ENCODE measurements at places on chromosomes 6 and 20.

DNA sequence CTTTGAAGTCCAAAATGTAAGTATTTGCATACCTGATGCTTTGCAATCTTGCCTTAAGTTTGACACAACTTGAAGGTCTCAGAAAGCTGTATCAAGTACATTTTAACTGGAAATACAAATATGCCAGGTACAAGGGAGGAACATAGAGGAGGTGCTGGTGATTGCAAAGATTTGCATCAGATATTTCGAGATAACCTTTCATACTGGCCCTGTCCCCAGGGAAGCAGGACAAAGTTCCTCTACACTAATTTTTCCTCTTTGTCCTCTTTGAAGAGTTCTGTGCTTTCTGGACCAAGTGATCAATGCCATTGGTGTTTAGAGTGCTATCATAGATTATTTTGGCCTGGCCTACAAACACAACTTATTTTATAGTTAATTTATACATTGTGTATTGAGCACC is 686.1 kb downstream of the HACE1 start:
- DNase-seq: no peak

DNA sequence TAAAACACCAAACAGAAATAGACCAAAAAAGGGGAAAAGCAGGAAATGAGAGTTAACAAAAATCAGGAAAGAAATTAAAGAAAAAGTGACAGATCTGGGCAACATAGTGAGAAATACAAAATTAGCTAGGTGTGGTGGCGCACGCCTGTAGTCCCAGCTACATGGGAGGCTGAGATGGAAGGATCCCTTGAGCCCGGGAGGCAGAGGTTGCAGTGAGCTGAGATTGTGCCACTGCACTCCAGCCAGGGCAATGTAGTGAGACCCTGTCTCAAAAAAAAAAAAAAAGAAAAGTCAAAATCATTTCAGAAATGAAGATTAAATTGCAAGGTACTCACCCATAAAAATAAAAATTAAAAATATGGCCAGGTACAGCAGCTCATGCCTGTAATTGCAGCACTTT is 13.0 kb upstream of the GRM4 start:
- DNase-seq: no peak

GRCh38 chr20:37541326-37541725 is 13.7 kb upstream of the BLCAP start:
- no peak for DNase-seq

GRCh38 chr6:7758456-7758855 is 32.6 kb downstream of the BMP6 start:
- no peak for DNase-seq

- no peak for DNase-seq
These were observed 27.1 kb downstream of the MRPL14 start for GRCh38 chr6:44100088-44100550.

- no peak for DNase-seq
These were observed 97.3 kb downstream of the RCAN2 start for GRCh38 chr6:46393940-46394337.

DNA sequence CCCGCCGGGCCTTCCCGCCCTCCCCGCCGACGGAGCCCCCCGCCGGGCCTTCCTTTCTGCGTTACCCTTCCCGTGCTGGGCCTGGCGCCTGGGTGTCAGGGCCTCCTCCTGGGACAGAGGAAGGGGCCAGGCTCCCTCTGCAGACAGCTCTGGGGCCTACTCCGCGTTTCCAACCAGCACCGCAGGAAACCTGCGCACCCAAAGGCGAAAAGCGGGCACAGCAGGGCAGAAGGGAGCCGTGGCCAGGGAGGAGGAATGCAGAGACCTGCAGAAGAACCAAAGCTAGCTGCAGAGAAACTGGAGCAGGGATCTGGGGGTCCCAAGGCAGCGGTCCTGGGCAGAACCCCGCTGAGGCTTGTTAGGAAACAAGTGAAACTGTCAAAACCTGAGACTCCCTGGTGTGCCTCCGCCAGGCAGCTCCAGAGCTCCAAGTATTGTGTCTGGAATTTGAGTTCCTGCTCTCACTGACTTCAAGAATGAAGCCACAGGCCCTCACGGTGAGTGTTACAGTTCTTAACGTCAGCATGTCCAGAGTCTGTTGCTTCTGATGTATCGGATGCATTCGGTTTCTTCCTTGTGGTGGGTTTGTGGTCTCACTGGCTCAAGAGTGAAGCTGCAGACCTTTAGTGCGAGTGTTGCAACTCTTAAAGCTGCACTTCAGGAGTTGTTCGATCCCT is 33.3 kb downstream of the IRF4 start:
- no peak for DNase-seq

DNA sequence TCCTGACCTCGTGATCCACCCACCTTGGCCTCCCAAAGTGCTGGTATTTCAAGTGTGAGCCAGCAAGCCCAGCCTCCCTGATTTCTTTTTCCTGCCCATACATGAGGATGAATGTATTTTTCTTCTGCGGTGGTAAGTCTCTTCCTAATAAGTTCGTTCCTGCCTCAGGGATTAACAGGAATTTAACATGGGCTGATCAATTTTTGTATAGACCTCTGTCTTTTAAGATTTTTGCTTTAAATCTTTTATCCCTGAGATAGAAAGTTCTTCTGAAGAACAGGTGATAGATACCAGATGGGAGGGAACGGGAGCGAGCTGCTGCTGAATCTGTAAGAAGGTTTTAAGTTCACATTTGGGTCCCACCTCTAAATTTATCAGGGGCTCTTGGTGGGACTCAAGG is 7.0 kb upstream of the ZNFX1 start:
- DNase-seq: no peak

DNA sequence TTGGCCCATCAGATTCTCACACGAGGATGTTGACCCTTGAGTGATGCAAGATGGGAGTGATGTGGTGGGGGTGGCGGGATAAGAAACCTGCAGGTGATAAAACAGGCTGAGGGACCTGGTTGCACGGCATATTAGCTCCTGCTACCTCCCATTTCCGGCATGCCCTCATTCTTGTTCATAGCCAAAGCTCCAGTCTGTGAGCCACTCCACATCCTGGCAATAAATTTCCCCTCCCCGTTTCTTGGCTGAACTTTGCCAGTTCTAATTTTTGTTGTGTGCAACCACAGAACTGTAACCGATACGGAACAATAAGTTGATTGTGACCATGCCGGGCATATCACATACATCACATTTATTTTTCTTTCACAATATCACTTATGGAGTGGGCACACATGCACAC is 41.6 kb upstream of the NFATC2 start:
- DNase-seq: no peak

DNA sequence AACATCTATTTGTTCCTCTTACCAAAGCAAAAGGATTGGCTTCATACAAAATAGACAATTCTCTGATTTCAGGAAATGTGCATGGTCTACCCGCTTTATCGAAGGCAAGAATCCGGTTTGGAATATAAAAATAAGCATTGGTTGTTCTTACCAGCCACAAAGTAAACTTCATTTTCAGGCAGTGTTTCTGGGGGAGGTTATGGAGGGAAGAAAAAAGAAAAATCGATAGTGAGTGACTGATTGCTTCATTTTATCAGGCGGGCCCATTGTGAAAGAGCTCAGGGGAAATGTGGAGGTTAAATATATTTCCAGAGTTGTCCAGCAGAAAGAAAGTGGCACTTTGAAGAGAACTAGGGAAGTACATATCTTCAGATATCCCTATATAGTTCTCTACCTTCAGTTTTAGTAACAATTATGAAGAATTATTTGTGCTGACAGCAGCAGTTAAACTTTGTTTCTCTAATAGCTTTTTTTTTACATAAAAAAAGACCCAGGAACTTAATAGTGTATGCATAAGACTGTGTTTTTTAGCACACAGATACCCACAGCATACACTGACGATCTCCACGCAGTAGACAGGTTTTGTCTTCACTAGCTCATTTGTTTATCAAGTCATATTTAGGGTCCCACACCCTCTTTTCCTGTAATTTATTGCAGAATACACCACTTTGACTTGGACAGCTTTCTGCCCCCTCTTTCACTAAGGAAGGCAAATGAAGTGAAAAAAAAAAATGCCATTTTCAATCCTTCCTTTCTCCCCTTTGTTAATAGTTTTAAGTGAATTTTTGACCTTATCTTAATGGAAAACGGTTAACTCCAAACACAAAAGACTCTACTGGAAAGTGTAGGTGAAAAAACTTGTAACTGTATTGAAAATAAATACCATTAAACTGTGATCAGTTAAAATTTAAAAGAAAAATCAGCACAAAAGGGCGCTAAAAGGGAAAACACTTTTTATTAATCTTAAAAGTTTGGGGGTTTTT is 2.9 kb downstream of the POU3F2 start:
- no peak for DNase-seq

DNA sequence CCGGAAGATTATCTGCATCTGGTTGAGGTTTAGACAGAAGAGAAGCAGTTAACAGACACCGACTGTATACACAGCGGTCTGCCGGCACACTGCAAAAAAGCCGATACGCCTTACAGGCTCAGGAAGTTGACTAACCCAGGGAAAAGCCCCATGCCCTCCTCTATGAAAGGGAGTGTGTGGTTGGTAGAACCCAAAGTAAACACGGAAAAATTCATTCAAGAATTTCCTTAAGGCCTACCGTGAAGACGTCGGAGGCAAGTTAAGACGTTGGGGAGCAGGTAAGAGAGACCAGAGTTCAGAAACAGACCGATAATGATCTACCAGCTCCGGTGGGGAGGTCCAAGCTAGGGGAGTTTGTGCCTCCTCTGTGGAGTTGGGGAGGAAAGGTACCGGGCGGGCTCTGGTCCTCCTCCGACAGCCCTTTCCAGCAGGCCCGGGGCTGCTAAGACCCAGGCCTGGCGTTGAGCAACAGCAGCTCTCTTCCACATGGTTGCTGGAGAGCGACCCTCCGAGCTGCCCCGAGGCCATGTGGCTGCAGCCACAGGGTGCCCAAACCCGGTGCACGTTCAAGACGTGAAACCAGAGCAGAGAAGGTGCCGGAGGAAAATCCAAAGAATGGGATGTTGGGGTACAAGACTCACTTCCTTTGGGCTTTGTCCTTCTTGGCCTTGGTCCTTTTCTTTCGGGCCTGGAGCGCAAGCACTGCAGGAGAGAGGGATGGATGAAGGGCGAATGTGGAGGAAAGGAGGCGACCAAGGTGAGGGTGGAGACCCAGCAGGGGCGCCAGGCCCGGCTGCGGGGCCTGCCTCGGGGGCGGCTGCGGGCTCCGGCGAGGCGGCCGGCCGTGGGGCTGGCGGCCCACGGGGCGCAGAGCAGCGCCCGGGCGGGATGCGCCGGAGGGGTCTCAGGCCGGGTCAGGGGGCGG is 809 bp downstream of the SRPK1 start:
- no peak for DNase-seq

DNA sequence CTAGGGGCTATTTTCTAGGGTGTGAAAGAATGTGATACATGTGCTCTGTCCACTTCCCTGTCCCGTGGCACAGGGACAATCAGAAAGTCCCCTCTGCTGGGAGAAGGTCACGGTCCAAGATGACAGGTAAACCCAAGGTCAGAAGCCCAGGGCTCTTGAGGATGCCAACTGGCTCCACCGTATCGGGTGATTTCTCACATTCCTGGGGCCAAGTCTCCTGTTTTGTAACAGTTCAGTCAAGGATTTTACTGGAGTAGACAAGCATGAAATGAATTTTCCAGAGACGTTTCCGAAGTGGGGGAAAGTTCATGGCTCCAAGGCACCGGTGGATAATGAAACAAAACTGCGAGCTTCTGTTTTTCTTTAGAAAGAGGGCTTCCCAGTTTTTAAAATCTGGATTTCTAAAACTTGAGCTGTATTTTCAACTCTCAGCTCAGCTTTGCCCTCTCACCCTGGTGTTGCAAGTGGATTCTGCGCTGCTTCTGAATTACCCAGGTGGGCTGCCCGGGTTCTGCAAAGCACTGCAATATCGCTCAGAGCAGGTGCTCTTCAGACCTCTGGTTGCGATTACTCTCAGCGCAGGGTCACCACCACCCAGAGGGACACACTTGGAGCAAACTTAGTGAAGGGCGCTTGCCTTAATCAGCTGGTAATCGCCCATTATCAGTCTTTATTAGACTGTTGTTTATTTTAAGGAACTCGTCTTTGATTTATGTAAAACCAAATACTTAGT is 64.4 kb upstream of the TMEM170B start:
- no peak for DNase-seq

DNA sequence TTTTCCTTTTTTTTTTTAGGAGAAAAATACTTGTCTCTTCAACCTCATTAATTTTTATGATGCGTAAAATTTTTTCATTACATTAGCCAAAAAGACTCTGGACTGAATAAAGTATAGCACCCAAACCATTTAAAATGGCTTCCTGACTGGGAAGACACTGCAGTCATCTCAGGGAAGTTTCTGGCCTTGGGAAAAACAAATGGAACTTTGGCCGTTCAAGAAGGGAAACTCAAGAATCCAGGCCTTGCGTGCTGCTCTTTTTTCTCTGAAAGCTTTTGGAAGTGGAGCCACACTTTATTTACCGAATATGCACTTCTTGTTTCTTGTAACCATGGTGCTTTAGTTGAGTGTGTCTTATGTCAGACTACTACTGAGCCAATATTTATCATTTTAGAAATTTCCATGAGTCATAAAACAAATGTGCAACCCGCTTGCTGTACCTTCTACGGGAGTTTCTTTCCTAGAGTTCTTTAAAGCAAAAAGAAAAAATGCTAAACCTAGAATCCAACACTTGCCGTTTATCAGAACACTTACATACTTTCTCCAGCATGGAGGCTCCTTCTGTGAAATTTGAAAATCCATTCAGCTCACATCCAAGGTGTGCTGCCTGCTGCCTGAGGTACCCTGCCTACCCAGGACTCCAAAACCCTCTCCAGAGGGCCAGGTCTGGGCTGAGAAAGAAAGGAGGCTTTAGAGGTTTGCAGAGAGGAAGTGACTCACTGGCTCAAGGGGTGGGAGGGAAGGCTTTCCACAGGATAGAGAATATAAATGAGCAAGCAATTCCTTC is 11.5 kb upstream of the DSTN start:
- DNase-seq: no peak

DNA sequence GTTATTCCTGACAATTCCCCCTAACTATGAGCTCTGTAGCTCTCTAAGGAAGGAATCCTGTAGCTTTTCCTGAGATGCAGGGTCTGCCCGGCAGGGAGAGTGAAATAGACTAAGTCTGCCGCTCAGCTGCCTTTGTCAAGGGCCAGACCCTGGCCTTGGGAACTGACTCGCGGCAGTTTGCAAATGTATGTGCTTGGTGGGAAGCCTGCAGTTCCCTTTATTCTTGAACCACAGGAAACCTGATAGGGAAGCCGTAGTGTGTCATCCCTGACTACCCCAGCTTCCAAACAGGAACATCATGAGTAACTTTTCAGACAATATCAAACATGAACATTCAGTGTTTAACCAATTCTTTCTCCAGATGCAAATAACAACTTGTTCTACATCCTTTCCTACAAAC is 78.7 kb upstream of the IFNGR1 start:
- no peak for DNase-seq

Data from NCI-H2081 treated with DMSO at 0.1 percent for 48 hours (cell line).